ENCODE measurements at places on chromosomes 2 and 18. TPM values are rescaled to one million over a fixed set of nuclear protein-coding genes. Genes with fewer than 3 reads are reported as not detected.
A peak's percentile ranks its signal among the peaks of the same experiment; 100 is the strongest.

The IL36B gene
- polyA plus RNA-seq: not detected

The SAG gene
- polyA plus RNA-seq: not detected

The KCNJ13 gene
- polyA plus RNA-seq: not detected

The CDH2 gene
- polyA plus RNA-seq: 53.3 TPM

The ERMN gene
- not detected for polyA plus RNA-seq

DNA sequence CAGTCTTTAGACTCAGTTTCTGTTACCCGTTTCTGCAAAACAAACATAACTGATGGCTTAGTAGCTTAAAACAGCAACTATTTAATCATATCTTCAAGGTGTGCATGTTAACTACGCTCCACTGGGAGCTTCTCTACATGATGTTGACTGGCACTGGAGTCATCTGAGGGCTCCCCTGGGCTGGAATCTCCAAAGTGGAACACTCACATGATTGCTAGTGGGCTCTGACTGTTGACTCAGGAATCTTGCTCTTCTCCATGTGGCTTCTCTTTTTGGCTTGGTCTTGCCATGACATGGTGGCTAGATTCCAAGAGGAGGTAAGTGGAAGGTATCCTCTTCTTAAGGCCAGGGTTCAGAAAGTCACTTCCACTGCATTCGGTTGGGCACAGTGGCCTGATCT, 160.8 kb downstream of the PMAIP1 start:
- no peak for DNase-seq

DNA sequence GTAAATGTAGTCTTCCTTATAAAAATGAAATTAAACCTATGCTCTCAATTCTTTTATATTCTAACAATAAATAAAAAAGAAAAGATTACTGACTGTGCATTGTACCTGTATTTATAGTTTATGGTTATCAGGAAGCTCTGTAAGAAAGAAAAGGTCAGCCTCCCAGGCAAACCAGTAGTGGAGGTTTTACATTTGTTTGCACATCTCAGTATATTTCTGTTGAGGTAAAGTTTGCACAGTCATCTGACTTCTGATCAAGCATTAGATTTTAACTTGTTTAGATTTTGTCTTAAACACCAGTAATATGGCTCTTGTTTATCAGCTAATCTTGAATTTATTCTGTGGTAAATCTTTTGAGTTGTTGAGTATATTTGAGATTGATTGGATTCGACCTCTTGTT, 37.1 kb downstream of the CCNT2 start:
- DNase-seq: no peak

GRCh38 chr2:124908411-124908810, 883.3 kb downstream of the CNTNAP5 start:
- DNase-seq: no peak

GRCh38 chr2:114762376-114762775, 319.9 kb downstream of the DPP10 start:
- DNase-seq: no peak

GRCh38 chr2:86229221-86229620, 30.0 kb downstream of the MRPL35 start:
- no peak for DNase-seq

GRCh38 chr18:55380589-55380988, 207.4 kb downstream of the TCF4 start:
- DNase-seq: peak; percentile 60

GRCh38 chr2:68828887-68829708, 42.1 kb downstream of the BMP10 start:
- DNase-seq: peak; percentile 96

DNA sequence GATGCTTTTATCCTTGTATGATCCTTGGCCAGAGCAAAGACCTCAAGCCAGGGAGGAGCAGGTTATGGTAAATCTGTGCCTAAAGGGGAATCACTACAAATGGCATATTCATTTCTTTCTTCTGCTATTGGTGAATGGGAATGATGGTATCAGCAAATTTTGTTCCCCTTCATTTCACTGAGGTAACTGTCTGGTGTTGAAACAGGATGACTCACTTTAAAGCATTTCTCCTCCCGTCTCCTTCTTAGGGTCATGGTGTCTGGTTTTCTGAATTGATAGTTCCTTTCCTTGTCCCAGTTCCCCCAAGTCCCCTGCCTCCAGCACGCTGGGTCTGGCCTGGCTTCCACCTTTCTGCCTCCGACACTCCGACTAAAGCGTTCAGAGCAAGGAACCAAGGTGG, 109.2 kb downstream of the MREG start:
- peak; percentile 78 for DNase-seq

Data from IMR-90 (cell line).